ENCODE measurements at places on chromosomes 16 and 17.

- no peaks in the 10 kb centered on the region for H3K27me3 ChIP-seq
- DNase-seq, result no peak
- H3K4me3 ChIP-seq, result no peak within 1 kb of the TSS
- no peaks in the 10 kb centered on the region for H3K4me1 ChIP-seq
Measured at GRCh38 chr16:62036101-62036801, at the start of gene CDH8. CDH8 (minus strand) TSS chr16:62036438; CDS start chr16:62021403, 15,035 bp downstream.

DNA sequence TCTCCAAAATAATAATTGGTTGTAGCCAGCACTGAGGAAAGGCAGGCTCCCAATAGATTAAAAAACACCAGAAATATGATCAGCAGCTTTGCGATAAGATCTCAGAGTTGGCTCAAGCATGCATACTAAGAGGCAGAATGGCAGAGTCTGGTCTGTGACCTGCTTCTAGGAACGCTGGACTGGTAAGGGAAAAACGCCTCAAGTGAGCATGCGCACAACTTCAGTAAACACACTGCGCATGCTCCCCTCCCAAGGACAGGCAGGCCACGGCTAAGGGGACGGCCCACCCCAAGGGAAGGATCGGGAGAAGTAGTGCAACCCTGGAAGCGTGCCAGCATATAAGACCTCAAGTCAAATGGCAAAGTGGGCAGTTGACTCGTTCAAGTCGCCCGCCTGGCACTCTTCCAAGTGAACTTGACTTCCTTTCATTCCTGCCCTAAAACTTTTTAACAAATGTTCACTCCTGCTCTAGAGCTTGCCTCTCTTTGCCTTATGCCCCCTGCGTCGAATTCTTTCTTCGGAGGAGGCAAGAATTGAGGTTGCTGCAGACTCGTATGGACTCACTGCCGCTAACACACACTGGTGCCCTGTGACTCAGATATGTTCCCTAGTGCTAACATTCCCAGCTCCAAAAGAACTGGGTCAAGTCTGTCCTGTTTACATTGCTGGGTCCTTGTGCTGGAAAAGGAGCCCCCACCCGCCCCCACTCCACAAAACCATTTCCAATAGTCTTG is 22.4 kb upstream of the PRM1 start:
- H3K4me1 ChIP-seq, result no peaks in the 10 kb centered on the region
- H3K27me3 ChIP-seq, result no peaks in the 10 kb centered on the region
- no peak for DNase-seq

GRCh38 chr17:180381-181244 is 837 bp downstream of the DOC2B start:
- no peak overlapping the region for H3K4me3 ChIP-seq
- H3K4me1 ChIP-seq, result no peaks in the 10 kb centered on the region
- no peak for DNase-seq
- no peaks in the 10 kb centered on the region for H3K36me3 ChIP-seq
- no peak overlapping the region for H3K27ac ChIP-seq

GRCh38 chr16:58306327-58306726 is 11.5 kb upstream of the PRSS54 start:
- H3K4me1 ChIP-seq, result no peaks in the 10 kb centered on the region
- DNase-seq, result no peak
- no peaks in the 10 kb centered on the region for H3K36me3 ChIP-seq
- no peak overlapping the region for H3K27ac ChIP-seq

DNA sequence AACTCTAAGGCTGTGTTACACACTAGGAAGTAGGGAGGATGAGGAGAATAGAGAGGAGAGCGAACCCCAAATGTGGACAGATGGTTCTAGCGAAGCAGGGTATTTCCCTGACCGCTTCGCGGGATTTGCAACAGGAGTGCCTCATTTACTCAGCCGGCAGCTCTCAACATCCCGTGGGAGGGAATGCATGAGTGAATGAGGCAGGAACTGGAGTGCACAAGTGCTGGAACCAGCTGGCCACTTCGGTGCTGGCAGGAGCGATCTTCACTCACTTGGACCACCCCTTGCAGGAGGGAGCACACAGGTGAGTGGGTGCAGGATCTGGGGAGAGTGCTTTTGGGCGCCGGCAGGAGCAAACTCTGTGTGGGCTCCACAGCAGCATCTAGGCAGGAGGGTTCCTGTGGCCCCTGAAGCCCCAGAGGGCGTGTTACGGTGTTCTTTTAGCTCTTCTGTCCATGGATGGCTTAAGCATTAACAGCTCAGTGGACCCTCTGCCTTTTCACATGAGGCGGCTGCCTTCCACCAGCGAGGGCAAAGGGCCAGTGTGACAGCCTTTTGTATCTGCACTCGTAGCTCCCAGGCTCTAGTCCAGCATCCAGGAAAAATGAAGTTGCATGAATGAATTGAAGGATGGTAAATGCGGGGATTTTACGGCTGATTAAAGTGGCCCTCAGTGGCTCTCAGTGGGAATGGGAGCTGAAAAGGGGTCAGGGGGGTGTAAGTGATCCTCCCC is 17.4 kb upstream of the ZNHIT3 start:
- no peaks in the 10 kb centered on the region for H3K36me3 ChIP-seq
- no peak for DNase-seq
- H3K4me1 ChIP-seq, result no peaks in the 10 kb centered on the region
- no peak overlapping the region for H3K27ac ChIP-seq

DNA sequence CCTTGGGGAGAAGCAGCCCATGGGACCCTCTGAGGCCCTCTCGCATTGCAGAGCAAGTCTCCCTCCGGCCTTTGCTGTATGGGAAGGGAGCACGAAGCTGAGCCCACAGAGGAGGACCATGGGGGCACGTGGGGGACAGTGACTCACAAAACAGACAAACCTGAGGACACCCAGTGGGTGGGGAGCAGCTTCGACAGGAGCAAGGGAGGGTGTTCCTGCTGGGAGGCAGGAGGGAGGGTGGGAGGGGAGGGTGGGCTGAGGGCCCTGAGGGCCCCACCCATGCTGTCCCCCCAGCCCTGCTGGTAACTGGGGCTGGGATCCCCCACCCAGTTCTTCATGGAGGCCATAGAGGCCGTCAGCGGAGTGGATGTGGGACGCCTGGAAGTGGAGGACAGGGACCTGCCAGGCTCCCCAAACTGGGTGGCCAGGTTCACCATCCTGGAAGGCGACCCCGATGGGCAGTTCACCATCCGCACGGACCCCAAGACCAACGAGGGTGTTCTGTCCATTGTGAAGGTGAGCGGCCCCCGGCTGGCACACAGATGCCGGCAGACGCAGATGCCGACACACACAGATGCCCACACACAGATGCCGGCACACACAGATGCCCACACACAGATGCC is 12.5 kb downstream of the SLC22A31 start:
- H3K27me3 ChIP-seq, result no peaks in the 10 kb centered on the region
- DNase-seq, result peak; percentile 52
- no peak overlapping the region for H3K4me3 ChIP-seq
- no peak overlapping the region for H3K27ac ChIP-seq

DNA sequence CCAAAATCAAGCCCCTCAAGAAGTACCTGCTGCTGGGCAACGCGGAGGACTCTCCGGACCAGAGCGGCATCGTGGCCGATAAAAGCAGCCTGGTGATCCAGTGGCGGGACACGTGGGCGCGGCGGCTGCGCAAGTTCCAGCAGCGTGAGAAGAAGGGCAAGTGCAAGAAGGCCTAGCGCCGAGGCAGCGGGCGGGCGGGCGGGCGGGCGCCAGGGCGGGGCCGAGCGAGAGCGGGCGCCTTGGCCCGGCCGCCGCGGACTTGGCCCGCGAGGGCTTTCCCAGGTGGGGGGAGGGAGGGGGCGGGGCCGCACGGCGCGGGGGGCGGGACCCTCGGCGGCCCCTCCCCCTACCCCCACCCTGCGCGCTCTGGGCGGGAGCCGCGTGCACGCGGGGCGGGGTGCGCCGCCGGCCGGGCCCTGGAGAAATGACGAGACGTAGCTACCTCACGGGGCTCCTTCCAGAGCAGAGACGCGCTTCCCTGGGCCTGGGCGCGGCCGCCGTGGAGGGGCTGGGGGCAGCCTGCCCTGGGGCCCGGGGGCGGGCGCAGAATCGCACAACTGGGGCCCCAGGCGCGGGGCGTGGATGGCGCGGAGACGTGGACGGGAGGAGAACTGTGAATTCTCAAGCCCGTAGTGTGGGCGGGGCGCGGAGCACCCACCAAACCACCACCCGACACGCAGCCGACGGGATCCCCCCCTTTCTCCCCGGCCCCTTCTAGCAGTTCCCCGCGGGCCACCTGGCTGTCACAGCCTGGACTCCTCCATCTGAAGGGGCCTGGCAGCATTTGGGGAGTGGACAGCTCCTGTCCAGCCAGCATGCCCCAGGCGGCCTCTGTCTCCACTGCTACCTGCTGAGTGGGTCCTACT is 218.7 kb downstream of the NTN1 start:
- peak overlapping the region; percentile 37 for H3K27ac ChIP-seq
- DNase-seq, result peak; percentile 99
- H3K36me3 ChIP-seq, result no peaks in the 10 kb centered on the region
- H3K27me3 ChIP-seq, result peaks cover 2% of the 10 kb centered on the region

DNA sequence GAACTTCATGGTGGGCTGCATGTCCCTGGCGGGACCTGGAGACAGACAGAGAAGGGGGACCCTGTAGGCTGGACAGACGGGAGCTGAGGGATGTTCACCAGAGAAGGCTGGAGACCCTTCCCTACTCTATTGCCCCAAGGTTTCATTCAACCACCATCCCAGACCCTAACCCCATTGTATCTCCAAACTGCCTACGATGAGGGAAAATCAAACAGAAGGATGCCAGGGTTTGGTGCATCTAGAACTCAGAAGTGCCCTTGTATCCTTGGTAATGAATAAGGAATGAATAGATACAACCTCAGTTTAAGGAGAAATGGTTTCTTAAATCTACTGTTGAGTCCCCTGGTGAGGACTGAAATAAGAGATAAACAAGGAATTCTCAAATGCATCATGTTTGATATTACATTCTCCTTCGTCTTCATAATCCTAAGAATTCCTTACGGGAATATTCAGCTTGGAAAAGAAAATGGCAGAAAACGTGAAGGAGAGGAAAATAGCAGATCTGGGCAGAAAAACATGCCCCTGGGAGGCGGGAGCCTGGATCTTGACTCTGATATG is 16.4 kb downstream of the TNS4 start:
- no peaks in the 10 kb centered on the region for H3K36me3 ChIP-seq
- DNase-seq, result no peak
- H3K27me3 ChIP-seq, result no peaks in the 10 kb centered on the region
- no peak overlapping the region for H3K4me3 ChIP-seq
- H3K4me1 ChIP-seq, result peaks cover 39% of the 10 kb centered on the region

- no peak overlapping the region for H3K4me3 ChIP-seq
- no peak overlapping the region for H3K27ac ChIP-seq
- H3K36me3 ChIP-seq, result peaks cover 2% of the 10 kb centered on the region
- peak; percentile 78 for DNase-seq
- no peaks in the 10 kb centered on the region for H3K27me3 ChIP-seq
Measured at GRCh38 chr17:60173304-60173819, 23.6 kb downstream of the CA4 start.

DNA sequence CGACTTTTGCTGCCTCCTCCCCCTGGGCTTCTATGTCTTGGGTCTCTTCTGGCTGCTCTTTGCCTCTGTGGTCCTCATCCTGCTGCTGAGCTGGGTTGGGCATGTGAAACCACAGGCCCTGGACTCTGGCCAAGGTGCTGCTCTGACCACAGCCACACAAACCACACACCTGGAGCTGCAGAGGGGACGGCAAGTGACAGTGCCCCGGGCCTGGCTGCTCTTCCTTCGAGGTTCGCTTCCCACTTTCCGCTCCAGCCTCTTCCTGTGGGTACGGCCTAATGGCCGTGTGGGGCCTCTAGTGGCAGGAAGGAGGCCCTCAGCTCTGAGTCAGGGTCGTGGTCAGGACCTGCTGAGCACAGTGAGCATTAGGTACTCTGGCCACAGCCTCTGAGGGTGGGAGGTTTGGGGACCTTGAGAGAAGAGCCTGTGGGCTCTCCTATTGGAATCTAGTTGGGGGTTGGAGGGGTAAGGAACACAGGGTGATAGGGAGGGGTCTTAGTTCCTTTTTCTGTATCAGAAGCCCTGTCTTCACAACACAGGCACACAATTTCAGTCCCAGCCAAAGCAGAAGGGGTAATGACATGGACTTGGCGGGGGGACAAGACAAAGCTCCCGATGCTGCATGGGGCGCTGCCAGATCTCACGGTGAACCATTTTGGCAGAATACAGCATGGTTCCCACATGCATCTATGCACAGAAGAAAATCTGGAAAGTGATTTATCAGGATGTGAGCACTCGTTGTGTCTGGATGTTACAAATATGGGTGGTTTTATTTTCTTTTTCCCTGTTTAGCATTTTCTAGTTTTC is 2.3 kb downstream of the GP1BA start:
- H3K27me3 ChIP-seq, result no peaks in the 10 kb centered on the region
- peak overlapping the region; percentile 61 for H3K4me3 ChIP-seq

DNA sequence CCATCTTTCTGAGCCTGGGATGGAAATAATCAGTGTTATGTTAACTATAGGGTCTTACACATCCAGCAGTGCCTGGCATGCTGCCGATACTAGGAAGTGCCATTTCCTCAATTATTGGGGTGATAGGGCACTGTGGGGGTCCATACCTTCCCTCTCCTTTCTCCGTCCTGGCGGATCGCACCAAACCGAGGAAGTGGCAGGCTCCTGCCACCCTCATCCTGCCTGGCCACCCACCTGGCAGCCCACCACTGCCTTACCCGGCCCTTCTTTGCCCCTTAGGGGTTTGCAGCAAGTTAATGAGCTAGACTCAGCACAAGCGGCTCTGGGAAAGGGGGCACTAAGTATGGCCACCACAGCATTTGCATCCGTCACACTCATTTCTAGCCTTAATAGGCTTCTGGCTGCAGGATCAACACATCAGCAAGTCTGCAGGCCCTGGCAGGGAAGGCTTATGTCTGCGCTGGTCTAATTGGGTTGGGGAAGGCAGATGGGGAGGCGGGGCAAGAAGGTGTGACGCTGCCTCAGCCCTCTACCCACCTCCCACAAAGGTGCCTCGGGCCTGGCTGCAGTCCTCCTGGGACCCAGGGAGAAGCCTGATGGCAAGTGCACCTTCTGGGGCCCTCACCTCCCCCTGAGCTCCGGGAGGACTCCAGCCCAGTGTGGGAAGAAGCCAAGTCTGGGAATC is 28.6 kb downstream of the DCAKD start:
- no peak overlapping the region for H3K4me3 ChIP-seq
- peaks cover 5% of the 10 kb centered on the region for H3K36me3 ChIP-seq
- H3K27ac ChIP-seq, result no peak overlapping the region
- DNase-seq, result peak; percentile 66
- peaks cover 16% of the 10 kb centered on the region for H3K4me1 ChIP-seq

- no peaks in the 10 kb centered on the region for H3K4me1 ChIP-seq
- H3K27me3 ChIP-seq, result no peaks in the 10 kb centered on the region
- peak; percentile 77 for DNase-seq
- H3K36me3 ChIP-seq, result peaks cover 80% of the 10 kb centered on the region
- no peak overlapping the region for H3K4me3 ChIP-seq
- H3K27ac ChIP-seq, result no peak overlapping the region
Measured at GRCh38 chr17:50356892-50357510, 11.1 kb downstream of the XYLT2 start.
